NCI-H2081 (cell line): ENCODE measurements at places on chromosomes 1 and 21.

GRCh38 chr21:41830764-41831452 is 48.2 kb downstream of the PRDM15 start:
- no peak for DNase-seq

DNA sequence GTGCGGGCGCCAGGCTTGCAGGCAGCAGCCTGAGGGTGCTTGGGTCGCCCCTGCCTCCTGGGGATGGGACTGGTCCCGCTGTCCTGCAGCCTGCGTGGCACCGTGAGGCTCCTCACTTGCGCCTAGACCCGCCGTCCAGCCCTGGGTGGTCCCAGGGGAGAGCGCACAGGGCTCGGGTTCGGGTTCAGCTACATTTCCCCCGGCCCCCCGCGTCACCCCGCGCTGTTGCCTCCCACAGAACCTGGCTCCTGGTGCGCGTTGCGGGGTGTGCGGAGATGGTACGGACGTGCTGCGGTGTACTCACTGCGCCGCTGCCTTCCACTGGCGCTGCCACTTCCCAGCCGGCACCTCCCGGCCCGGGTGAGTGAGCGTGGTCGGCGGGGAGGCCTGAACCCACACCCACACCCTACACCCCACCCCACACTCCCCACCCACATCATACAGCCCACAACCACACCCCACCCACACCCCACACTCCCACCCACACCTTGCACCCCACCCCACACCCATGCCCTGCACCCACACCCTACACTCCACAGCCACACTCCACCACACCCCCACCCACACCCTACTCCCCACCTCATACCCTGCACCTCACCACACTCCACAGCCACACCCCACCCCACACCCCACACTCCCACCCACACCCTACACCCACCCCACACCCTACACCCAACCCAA is 6.2 kb upstream of the PFKL start:
- no peak for DNase-seq

- no peak for DNase-seq
Observed at GRCh38 chr1:215891266-215892057, 324.4 kb downstream of the KCTD3 start.

DNA sequence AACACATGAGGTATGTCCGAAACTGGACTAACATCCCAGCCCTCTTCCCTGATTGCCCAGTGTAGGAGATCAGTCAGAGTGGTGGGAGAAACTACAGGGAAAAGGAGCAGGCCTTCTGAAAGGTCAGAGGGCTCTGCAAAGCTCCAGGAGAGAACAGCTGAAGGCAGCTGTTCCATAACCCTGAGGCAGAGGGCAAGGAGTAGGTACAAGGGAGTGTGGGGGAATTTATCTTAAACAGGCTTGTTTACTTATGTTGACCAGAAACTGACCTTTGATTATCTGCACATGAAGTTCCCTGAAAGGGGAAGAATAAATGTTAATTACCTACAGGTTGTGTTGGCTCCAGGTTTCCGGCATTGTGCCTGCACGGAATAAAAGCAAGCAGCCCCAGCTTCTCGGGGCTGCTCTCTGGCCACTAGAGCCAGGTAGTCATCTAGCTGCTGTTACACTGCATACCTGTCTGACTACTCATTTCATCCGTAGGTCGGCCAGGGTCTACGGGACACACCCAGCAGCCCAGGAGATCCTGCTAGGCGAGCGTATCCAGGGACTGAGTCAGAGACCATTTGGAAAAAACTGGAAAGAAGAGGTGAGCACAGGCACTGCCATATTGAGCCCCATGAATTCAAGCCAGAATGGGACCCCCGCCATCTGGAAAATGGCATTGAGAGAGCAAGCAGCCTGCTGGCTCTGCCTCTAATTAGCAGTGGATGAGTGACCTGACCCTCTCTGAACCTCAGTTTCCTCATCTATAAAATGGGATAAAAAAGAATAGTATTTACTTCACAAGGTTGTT is 14.9 kb upstream of the PAQR7 start:
- no peak for DNase-seq

DNA sequence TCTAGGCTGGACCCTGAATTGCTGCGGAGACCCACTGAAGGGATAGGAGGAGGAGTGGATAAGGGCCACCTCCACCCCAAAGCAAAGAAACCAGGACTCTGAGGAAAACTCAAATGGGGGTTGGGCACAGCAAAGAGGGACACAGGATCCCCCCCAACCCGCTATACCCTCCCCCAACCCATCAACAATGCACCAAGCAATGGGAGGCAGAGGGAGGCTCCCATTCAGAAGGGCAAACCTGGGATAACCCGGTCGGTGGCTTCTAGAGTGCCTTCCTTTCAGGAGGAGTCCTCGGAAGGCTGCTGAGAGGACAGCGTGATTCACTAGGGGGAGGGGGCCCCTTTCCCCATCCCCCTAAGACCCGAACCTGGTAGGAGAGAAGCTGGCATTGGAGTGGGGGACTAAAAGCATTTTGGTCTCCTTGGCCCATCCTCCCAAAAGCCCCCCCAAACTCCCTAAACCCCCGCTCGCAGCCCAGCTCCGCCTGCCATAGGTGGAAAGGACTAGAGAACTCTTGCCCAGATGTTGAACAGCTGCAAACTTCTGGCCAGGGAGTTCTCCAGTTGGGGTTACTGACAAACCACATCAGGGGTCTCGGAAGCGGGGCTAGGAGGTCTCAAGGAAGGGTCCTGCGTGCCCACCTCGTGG is 1.3 kb downstream of the MEF2D start:
- no peak for DNase-seq

GRCh38 chr1:890661-891060 is 33.1 kb upstream of the SAMD11 start:
- no peak for DNase-seq

GRCh38 chr1:25692560-25692959 is 76.0 kb downstream of the MAN1C1 start:
- DNase-seq: no peak

DNA sequence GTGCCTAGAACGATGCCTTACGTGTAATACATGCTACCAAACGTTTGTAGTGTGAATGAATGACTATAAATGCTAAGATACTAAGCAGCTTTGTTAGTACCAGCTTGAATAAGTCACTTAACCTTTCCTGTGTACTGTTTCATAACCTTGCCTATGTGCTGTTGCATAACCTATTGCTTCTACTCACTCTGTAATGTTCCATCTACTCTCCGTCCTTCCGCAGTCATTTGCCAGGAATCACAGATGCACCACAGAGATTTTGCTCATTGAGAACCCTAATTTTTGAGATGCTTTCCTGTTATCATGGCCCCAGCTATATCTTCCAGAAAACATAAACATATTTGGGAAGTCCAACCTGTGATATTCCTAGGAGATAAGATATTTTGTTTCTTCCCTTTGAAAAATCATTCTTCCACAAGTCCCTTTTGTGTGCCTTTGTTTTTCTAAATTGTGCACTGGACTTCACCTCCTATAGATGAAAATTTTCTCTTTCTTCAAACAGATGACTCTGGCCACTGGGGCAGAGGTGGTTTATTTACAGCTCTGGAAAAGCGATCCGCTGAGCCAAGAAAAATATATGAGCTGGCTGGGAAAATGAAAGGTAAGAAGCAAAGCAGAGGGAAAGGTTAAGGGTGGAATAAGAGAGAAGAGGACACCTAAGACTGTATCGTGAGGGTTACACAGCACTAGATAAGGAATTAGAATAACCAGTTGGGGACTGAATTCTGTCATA is 44.8 kb downstream of the CHD1L start:
- DNase-seq: no peak

DNA sequence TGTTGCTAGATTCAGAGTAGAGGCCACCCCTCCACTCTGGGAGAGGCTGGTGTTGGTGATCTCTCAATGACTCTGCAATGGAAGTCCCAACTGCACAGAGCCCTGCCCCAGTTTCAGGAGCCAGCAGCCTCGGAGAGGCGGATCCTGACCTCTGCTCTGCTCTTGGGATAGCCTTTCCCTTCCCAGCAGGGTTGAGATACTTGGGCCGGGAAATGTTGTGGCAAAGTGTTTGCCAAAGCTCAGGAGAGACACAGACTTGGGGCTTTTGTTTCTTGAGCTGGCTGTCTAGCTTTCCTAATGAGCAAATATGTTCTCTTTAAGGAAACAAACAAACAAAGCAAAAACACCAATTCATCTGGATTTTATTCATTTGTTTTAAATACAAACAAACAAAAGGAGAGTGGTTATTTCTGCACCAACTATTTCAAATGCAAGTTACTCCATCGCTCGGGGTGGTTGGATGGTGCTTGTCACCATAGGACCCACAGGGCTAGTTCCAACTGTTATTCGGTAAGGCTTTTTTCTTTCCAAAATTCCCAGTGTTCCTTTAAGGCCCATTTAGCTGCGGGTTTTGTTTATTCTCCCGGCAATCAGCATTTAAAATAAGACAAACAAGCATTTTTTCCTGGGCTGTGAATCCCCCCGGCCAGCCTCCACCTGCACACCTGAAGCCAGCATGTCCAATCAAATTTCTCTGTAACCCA is 193.9 kb upstream of the LMO4 start:
- DNase-seq: no peak

DNA sequence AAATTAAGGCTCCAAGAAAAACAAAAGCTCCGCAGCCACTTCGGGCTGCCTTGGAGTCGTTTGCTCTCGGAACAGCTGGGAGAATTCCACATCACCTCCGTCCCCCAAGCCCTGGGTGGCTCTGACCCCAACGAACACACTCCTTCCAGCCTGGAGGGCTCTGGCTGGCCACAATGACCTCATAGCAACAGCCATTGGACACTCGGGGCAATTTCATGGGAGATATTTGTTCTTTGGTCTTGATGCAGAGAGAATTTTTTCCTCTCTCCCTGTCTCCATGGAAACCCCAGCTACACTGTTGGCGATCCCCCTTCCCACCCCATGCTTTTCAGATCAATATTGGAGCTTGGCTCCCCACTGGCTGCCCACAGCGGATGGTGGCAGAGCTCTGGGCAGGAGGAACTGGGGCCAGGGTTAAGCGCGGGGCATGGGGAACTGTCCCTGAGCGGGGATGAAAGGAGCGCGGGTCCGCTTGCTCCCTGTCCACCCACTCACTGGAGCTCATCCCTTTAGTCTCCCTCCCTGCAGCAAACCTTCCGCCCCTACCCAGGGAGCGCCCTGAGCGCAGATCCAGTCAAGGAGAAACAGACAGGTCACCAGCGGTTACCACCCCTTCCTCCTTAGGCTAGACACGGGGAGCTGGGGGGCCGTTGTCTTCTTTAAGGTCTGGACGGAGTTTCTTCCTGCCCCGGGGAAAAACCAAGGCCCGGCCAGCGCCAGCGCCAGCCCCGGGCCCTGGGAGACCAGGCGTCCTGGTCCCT is 1.2 kb downstream of the WNT4 start:
- DNase-seq: no peak

GRCh38 chr1:41490911-41491310 is 6.4 kb upstream of the EDN2 start:
- DNase-seq: no peak

DNA sequence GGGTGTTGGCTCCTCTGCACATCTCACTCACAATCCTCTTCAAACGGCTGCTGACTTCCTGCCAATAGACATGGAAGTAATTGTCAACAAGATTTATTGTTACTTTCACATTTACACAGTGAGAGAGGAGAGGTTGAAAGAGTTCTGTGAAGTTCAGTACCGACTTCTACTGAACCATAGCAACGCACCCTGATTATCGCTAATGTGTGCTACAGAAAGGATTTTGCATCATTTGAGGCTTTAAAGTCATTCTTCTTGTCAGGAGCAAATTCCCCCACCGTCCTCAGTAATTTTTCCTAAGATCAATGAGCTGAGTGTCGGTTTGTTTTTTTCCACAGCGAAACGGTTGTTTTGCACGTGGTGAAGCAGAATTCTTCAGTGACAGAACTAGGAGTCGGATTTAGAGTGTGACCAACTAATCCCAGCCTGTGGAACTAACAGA is 361.0 kb downstream of the ADGRL2 start:
- DNase-seq: no peak

- DNase-seq: no peak
Observed at GRCh38 chr1:93813076-93813475, 65.9 kb downstream of the DNTTIP2 start.

DNA sequence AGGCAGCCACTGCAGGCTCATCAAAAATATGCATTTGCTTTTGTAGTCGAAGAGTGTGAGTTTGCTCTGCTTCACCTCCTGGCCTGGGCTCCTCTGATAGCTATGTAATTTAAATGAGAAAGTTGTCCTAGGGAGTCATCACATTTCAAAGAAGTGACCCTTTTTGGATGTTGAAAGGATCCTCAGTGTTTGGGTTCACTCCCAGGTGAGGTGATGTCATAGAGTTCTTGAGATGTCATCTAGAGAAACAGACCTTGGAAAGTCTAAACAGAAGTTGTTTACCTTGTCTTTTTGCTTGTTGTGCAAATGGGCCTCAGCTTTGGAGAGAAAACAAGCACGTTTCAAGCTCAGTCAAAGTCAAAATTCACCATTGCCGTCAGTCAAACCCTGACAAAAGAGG is 92.0 kb upstream of the BARHL2 start:
- no peak for DNase-seq

DNA sequence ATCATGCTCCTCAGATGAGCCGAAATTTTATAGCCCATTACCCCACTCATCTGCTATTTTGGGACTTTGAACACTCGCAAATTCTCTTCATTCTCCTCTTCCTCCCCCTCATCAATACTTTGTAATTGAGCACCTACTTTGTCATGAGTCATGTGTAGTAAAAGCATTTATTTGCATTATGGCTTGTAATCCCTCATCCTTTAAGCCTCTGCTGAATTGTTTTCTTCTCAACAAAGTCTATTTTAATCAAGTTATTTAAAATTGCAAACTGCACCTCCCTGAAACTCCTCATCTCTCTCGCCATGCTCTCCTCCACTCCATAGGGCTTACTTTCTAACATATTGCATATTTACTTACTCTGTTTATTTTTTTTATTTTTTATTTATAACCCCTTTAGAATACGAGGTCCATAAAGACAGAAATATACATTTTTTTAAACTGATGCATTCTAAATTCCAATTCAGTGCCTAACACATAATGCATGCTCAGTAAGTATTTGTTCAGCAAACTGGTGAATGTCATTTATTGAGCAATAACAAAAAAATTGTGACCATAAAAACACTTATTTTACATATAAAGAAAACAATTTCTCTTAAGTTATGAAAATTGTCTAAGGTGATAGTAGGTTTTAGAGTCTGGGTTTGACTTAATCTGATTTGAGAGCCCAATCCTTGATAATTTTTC is 161.7 kb downstream of the FASLG start:
- no peak for DNase-seq

GRCh38 chr21:35565204-35565611 is 495.1 kb downstream of the SETD4 start:
- no peak for DNase-seq

GRCh38 chr1:58412071-58412580 is 134.4 kb downstream of the OMA1 start:
- no peak for DNase-seq

- DNase-seq: peak; percentile 76
Observed at GRCh38 chr1:241611063-241611462, 29.1 kb downstream of the CHML start.

DNA sequence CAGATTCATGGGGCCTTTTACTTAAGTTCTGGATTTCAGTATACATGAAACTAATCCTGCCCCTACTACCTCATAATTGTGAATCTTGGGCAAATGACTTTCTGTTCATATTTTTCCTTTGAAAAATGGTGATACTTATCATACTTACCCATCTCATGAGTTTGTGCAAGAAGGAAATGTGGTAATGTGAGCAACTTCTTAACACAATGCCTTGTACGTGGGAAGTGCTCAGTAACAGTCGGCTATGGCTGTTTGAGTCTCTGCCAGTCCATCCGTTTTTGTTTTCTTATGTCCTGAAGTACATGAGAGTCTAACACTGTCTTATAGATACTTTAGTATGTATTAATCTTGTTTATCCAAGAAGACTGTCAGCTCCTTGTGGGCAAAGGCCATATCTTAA is 86.5 kb downstream of the PATJ start:
- DNase-seq: no peak
